ENCODE measurements at places on chromosomes 3 and 15.

DNA sequence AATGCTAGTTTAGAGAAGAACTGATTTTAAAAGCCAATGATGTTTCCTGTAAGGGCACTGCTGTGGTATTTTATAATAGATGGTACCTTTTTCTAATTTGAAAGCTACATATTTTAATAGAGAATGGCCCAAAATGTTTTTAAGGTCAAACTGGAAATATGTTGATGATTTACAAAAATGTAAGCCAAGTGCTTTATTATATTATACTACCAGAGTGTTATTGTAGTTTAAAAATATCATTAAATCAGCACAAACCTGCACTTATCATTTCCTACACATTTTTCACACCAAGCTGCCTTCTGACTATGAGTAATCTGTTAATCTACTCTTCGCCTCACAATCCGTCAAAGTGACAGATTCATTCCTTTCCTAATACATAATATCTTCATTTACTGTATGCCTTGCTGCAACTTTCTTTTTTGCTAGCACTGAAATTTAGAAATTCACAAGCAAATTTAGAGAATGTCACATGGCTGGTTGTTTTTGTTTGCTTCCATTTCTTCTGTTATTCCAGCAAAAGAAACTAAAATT lies 126.4 kb upstream of the FAM3D start:
- no peak for DNase-seq

DNA sequence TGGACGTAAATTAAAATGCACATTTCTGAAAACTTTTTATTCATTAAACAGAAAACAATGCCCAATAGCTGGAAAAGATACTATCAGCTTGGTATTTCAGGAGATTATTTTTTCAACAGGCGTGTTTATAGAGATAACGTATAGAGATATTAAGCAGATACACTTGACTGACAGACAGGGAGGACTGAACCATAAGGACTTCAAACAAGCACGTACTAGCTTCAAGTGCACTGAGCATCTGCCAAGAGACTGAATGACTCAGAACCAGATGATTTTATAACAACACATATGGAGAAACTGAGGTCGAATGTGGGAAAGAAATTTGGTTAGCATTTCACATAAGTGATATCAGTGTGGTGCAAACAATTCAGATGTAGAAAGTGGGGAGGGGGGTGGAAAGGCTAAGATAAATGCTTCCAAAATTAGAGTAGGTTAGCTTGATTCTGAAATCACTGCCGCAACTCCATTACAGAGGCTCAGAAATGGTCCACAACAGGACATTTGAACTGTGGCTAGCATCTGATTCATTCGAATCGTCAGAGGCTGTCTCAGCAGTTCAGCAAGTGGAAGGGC lies 103.5 kb downstream of the SEMA6D start:
- no peak for DNase-seq

- DNase-seq = no peak
These were observed 94.0 kb upstream of the LRRN1 start for GRCh38 chr3:3705090-3705775.

GRCh38 chr3:69200384-69201068 lies 78.1 kb upstream of the LMOD3 start:
- peak; percentile 43 for DNase-seq

Data from NCI-H1105 treated with DMSO at 0.1 percent for 48 hours (cell line).